ENCODE measurements at places on chromosomes 16 and 17.

DNA sequence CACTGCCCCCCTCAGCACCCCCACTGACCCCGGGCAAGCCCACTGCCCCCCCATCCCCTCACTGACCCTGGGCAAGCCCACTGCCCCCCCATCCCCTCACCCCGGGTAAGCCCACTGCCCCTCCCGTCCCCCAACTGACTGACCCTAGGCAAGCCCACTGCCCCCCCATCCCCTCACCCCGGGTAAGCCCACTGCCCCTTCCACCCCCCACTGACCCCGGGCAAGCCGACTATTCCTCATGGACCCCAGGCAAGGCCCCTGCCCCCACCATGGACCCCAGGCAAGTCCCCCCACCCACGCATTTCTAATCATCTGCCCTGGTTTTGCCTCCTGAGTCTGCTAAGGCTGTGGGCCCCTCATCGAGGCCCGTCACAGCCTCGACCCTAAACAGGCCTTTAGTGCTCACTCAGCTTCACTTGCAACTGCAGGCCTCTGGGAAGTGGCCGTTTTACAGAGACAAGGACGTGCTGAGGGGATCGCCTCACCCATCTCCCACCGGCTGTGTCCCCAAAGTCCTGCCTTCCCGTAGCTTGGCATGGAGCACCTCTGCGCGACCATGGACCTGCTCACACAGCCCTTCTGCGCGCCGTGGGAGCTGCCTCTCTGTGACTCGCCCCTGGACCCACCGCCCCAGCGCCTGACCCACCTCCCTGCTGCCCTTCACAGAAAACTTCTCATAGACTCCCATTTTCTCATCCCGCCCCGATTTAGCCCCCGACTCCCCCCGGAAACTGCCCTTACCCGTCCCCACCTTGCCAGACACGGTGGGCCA is 3.6 kb downstream of the VPS9D1 start:
- no peak for DNase-seq

GRCh38 chr16:10314811-10315210 is 71.0 kb upstream of the ATF7IP2 start:
- peak; percentile 20 for DNase-seq

- no peak for DNase-seq
Measured at GRCh38 chr16:54173490-54173889, 113.1 kb downstream of the IRX3 start.

GRCh38 chr16:67651039-67651438 is 6.1 kb downstream of the CARMIL2 start:
- DNase-seq, result no peak

GRCh38 chr16:53822936-53823529 is 119.1 kb downstream of the FTO start:
- no peak for DNase-seq

DNA sequence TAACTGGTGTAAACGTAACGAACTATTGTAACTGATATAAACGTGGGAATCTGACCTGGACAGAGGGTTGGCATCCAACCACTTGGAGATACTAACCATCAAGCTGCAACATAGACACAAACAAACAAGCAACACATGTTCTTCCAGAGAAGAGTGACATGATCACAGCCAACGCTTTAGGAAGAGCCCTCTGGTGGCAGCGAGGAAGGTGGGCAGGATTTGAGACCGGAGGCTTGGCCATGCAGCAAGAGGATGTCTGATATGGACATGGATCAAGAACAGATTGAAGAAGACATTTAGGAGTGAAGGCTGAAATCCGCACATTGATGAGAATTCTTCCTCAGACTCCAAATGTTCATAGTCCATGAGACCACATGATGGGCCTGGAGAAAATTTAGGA is 40.3 kb upstream of the TNRC6A start:
- no peak for DNase-seq

- no peak for DNase-seq
Measured at GRCh38 chr17:74132354-74132753, 71.1 kb upstream of the RPL38 start.

GRCh38 chr16:80147026-80147655 is 393.7 kb upstream of the DYNLRB2 start:
- no peak for DNase-seq
